ENCODE measurements at places on chromosomes 3 and 15. TPM values are rescaled to one million over a fixed set of nuclear protein-coding genes. Genes with fewer than 3 reads are reported as not detected.

CACNA2D3 gene
- not detected for total RNA-seq

- DNase-seq: no peak
These were observed 81.2 kb downstream of the IGF1R start for GRCh38 chr15:98729446-98730042.

- DNase-seq: no peak
These were observed 615.6 kb upstream of the DPPA4 start for GRCh38 chr3:109952924-109953323.

DNA sequence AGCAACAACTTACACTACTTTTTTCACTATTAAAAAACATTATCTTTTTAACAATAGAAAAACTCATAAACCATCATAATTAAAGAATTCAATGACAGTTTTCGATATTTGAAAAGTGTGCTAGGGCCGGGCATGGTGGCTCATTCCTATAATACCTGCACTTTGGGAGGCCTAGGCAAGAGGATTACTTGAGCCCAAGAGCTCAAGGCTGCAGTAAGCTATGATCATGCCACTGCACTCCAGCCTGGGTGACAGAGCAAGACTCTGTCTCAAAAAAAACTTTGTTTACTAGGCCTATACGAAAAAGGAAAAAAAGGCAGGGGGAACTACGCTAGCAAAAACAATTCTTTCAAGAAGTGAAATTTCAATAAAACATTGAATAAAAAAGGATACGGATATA is 28.1 kb downstream of the AVEN start:
- no peak for DNase-seq
